ENCODE measurements at places on chromosomes 7 and 10.

- DNase-seq, result no peak
Observed at GRCh38 chr10:48938281-48938680, 1.4 kb downstream of the LRRC18 start.

- DNase-seq, result no peak
Observed at GRCh38 chr10:28862219-28862618, 184.9 kb downstream of the BAMBI start.

GRCh38 chr7:75850235-75850634 is 28.6 kb upstream of the RHBDD2 start:
- DNase-seq, result no peak

DNA sequence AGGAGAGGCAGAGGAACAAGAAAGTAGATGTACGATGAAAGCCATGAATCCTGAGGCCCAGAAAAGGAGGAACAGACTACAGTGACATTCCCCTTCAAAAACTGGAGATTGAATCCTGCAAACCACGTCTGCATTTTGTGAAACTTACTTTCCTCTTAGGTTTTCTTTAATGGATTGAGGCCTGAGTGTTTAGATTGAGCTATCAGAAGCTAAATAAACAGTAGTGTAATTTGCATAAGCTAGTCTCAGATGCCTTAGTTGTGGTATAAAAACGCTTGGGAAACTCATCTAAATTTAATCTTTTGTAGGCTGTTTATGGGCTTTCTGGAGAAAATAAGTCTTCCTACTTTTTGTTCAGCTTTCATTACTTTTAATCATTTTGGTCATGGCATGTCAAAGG is 94.8 kb upstream of the HDAC9 start:
- DNase-seq, result no peak

- no peak for DNase-seq
Observed at GRCh38 chr7:137965942-137966640, 35.8 kb downstream of the CREB3L2 start.

- DNase-seq, result no peak
Observed at GRCh38 chr10:26715137-26715487, 17.6 kb downstream of the PDSS1 start.

- DNase-seq, result no peak
Observed at GRCh38 chr10:34768261-34768971, 46.7 kb downstream of the PARD3 start.
